ENCODE measurements at places on chromosomes 2 and 18. TPM values are rescaled to one million over a fixed set of nuclear protein-coding genes. Genes with fewer than 3 reads are reported as not detected.

Gene PLCL1
- total RNA-seq = 11.6 TPM

Gene LCT
- total RNA-seq = not detected

Gene IL36B
- not detected for total RNA-seq

Gene OSBPL6
- total RNA-seq = 2.4 TPM

Gene TUBA4A
- 44.3 TPM for total RNA-seq

Gene RUFY4
- total RNA-seq = 0.39 TPM

DNA sequence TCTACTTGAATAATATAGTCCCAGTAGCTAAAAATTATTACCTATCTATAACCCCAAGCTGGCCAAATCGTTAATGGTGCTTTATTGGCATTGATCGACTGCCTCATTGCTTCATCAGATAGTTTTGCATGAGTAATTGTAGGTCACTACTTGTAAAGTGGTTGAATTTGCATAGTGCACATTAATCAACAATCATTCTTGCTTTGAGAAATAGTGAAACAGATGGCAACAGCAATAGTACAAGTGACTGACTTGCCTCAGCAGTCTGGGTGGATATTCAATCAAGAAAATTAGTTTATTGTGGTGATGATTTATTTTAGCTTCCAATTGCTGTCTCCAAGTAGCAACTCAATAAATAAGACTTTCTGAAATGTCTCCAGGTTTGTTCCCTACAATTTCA lies 117.8 kb upstream of the NRXN1 start:
- H3K4me1 ChIP-seq = no peaks in the 10 kb centered on the region
- no peak for DNase-seq
- H3K4me3 ChIP-seq = no peak overlapping the region
- no peak overlapping the region for H3K27ac ChIP-seq

GRCh38 chr2:233928594-233929351 lies 11.6 kb downstream of the TRPM8 start:
- H3K27me3 ChIP-seq = no peaks in the 10 kb centered on the region
- H3K36me3 ChIP-seq = no peaks in the 10 kb centered on the region
- no peak for DNase-seq
- no peak overlapping the region for H3K27ac ChIP-seq
- no peak overlapping the region for H3K4me3 ChIP-seq

DNA sequence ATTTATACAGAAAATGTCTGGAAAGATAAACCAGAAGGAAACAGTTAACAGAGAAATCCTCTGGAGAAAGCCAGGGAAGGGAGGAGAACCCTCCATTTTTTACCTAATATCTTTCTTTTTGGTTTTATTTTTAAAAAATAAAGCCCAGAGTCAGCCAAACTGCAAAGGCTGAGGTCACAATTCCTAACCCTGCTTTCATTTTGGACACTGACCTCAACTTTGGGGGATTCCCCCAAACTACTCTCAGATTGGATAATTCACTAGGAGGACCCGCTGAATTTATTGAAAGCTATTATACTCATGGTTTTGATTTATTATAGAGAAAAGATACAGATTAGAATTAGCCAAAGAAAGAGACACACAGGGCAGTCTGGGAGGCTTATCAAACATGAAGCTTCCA lies 93.3 kb upstream of the SP3 start:
- DNase-seq = no peak
- no peaks in the 10 kb centered on the region for H3K4me1 ChIP-seq
- H3K4me3 ChIP-seq = no peak overlapping the region
- H3K27me3 ChIP-seq = no peaks in the 10 kb centered on the region

- DNase-seq = no peak
- peaks cover 2% of the 10 kb centered on the region for H3K4me1 ChIP-seq
- no peaks in the 10 kb centered on the region for H3K36me3 ChIP-seq
- H3K27me3 ChIP-seq = no peaks in the 10 kb centered on the region
Measured at GRCh38 chr2:201262718-201263117, 2.4 kb downstream of the CASP8 start.

DNA sequence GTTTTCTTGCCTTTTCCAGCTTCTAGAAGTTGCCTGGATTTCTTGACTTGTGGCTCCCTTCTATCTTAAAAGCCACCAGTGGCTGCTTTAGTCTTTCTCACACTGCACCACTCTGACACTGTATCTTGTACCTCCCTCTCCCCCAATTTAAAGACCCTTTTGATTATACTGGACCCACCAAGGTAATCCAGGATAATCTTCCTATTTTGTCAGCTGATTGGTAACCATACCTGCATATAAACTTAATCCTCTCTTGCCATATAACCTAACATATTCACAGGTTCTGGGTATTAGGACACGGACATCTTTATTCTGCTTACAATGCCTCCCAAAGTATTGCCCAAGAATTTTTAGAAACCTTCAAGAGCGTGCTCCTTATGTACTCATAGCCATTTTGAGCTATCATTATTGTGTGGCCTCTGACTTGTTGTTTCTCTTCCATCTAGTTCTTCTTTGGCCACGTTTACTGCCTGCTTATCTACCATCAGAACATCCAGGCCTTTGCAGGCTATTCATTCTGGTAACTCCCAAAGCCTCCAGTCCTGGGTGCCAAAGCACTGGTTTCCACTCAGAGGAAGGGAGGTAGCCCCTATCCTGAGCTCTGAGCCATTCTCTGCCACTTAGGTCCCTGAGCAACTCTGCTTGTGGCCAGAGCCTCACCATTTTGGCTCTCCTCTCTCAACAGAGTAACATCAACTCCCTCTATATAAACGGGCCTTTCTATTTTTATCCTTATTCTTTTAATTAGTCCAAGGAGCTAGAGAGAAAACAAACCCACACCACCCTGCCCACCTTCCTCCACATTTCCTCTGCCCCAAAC lies 70.8 kb downstream of the MYO3B start:
- no peak for DNase-seq
- H3K4me3 ChIP-seq = no peak overlapping the region
- H3K36me3 ChIP-seq = no peaks in the 10 kb centered on the region
- H3K27me3 ChIP-seq = no peaks in the 10 kb centered on the region

DNA sequence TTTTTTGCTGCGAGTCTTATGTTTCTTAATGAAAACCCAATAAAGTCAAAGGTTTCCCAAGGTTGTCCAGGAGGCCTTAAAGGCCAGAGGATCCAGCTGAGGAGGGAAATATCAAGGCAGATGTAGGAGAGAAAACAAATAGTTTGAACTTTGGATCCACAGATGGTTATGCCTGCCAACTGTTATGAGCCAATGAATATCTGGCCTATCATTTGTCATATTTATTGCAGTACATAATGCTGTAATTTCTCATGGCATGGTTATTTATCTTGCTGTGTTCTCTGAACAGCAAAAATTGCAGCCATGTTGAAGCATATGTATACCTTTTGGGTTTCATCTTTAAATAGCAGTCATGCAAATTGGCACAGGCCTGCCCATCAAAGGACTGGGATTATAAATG lies 38.2 kb upstream of the CAVIN2 start:
- no peak for DNase-seq
- no peaks in the 10 kb centered on the region for H3K4me1 ChIP-seq
- no peak overlapping the region for H3K4me3 ChIP-seq
- H3K27ac ChIP-seq = no peak overlapping the region
- H3K27me3 ChIP-seq = no peaks in the 10 kb centered on the region

DNA sequence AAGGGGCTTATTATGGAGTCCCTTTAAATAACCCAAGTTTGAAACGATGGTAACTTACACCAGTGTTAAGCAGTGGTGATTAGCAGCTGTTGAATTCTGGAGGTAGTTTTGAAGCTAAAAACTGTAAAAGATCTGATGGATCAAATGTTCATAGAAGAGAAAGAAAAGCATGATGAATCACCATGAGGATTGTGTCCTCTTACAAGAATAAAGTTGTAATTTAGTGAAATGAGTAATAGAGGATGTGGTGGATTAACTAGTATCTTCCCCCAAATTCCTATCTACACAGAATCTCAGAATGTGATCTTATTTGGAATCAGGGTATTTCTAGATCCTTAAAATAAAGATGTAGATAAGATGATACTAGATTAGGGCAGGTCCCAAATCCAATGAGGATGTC lies 1138.2 kb upstream of the TMEFF2 start:
- DNase-seq = no peak
- H3K36me3 ChIP-seq = no peaks in the 10 kb centered on the region
- no peak overlapping the region for H3K27ac ChIP-seq
- H3K4me3 ChIP-seq = no peak overlapping the region
- H3K27me3 ChIP-seq = no peaks in the 10 kb centered on the region

DNA sequence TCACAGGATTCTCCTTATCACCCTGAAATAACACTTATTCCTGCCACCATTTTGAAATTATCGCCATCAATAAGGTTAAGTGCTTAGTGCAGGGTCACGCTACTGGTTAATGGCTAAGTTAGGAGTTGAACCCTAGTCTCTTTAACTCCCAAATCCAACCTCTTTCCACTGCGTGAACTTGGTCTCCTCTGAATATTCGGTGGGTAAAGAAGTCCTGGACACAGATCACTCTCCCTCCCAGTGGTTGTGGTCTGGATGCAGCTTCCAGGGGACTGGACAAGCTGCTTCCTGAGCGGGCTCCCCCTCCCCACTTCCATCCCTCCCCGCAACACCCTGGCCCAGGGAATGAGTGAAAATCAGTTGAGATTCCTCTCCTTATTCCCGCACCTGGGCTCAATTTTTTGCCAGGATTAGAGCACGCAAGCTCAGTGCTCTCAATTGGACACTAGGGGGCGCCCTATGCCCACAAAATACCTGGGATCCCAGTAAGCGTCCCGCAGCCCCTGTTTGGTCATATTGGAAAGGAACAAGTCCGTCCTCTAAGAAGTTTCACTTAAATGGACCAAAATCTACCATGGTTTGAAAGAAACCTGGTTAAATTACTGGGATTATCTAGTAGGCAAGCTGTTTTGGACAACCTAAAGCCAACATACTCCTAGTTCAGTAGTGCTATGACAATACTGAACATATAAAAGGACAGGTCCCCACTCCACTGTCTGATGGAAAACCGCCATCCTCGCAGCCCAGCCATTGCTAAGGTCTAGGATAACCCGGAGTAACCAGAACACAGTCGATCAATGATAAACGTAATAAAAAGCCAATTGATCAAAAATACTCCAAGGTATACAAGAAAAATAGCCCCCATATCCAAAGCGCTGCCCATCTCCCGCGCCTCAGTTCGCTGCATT lies 40.4 kb downstream of the DHRS9 start:
- no peak overlapping the region for H3K4me3 ChIP-seq
- H3K36me3 ChIP-seq = no peaks in the 10 kb centered on the region
- DNase-seq = peak; percentile 83

DNA sequence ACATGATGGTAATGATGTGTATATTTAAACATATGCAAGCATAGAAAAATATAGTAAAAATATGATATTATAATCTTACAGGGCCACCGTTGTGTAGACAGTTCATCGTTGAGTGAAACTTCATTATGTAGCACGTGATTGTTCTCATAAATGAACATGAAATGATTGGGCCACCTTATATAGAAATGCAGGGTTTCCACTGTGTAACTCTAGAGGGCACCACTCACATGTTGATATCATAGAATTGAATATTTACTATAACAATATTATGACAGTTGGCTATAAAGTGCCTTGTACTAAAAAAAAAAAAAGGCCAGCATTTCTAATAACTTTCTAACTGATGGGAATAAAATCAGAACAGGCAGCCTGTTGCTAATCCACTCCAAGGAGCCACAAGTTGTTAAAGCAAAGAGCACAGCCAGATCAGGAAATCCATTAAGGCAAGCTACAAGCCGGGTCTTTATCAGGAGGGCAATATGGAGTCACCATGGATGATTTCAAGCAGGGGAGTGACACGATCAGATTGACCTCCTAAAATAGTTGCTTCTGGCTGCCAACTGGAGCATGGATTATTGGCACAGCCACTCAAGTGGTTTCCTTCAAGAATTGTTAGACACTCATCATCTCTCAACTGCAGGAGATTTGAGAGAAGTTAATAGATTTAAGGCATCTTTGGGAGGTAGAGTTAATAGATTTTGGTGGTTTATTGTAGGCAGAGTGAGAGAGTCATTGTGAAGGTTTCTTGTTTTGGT lies 16.7 kb downstream of the IL1F10 start:
- no peak overlapping the region for H3K27ac ChIP-seq
- H3K4me3 ChIP-seq = no peak overlapping the region
- DNase-seq = no peak
- no peaks in the 10 kb centered on the region for H3K4me1 ChIP-seq

DNA sequence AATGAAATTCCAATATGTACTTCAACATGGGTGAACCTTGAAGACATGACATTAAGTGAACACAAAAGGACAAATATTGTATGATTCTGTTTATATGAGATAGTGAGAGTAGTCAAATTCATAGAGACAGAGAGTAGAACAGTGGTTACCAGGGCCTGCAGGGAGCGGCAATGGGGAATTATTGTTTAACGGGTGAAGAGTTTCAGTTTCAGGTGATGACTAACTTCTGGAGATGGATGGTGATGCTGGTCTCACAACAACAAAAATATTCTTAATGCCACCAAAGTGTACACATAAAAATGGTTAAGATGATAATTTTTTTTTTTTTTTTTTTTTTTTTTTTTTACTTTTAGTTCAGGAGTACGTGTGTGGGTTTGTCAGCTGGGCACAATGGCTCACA lies 109.4 kb upstream of the TMEM200C start:
- H3K4me1 ChIP-seq = no peaks in the 10 kb centered on the region
- no peaks in the 10 kb centered on the region for H3K27me3 ChIP-seq
- DNase-seq = no peak
- H3K4me3 ChIP-seq = no peak overlapping the region
- H3K36me3 ChIP-seq = no peaks in the 10 kb centered on the region

GRCh38 chr18:63234841-63235240 lies 84.7 kb downstream of the BCL2 start:
- no peak overlapping the region for H3K4me3 ChIP-seq
- no peak for DNase-seq
- no peak overlapping the region for H3K27ac ChIP-seq
- no peaks in the 10 kb centered on the region for H3K27me3 ChIP-seq

DNA sequence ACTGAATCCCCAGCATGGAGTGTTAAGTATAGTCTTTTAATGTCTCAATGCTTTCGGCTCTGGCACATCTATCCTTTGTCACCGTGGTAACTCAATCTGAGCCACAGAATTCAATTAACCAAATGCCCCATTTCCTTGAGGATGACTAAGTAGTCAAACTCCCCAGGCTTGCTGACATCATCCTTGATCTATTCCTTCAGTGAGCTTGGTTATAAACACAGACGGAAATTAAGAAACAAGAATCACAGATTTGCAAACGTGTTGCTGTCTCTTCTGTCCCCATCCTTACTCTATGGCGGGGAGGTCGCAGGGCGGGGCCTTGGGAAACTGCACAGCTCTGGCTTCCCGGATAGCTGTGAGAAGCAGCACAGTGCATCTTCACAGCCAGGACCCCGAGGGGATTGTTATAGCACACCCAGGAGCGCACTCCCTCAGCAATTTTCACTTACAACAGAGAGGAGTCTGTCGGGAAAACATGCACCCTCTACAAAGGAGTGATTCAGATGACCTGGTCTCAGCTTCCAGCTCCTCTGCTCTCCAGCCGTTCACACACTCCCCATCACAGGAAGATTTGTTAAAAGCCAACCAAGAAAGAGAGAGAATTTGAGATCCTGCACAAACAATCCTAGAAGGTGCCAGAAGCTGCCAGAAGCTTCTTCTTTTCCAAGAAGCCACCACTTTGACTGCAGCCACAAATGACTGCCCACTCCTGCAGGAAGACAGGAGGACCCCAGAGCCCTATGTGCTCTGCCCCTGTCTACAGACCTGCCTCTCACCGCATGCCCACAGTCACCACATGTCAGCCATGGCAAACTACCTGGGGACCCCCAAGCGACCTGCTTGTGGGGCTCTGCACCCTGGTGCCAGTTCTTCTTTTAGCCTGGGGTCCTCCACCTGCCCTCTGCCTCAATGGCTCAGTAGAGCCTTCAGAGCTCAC lies 44.9 kb upstream of the YWHAQ start:
- no peak overlapping the region for H3K27ac ChIP-seq
- no peaks in the 10 kb centered on the region for H3K27me3 ChIP-seq
- no peak overlapping the region for H3K4me3 ChIP-seq
- DNase-seq = no peak
- H3K4me1 ChIP-seq = no peaks in the 10 kb centered on the region
- H3K36me3 ChIP-seq = no peaks in the 10 kb centered on the region

Measured in aorta (tissue), 5 donors.